Activated CD4-positive, alpha-beta T cell treated with anti-CD3 and anti-CD28 coated beads, Interleukin-2, amount 50 U/mL, for 4 hours (primary cell): ENCODE measurements at places on chromosomes 2 and 18.

GRCh38 chr18:38900031-38900430, 1334.4 kb upstream of the CELF4 start:
- DNase-seq: no peak

DNA sequence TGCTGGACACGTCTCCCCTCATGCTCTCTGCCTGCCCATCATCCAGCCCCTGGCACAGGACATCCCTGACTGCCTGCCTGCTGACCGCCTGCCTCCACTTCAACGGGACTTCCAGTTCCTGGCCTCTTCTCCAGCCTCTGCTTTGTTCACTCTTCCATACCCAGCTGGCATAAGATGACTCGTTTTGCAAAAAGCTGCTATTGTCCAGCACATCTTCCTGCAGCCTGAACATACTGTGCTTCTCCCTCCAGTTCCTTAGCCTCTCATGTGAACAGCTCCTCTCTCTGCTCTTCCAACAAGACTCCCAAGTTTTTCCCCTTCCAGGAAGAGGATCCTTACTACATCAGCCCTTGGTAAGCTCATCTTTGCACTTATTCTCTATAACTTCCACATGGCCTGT, 62.4 kb upstream of the SKOR2 start:
- no peak for DNase-seq

DNA sequence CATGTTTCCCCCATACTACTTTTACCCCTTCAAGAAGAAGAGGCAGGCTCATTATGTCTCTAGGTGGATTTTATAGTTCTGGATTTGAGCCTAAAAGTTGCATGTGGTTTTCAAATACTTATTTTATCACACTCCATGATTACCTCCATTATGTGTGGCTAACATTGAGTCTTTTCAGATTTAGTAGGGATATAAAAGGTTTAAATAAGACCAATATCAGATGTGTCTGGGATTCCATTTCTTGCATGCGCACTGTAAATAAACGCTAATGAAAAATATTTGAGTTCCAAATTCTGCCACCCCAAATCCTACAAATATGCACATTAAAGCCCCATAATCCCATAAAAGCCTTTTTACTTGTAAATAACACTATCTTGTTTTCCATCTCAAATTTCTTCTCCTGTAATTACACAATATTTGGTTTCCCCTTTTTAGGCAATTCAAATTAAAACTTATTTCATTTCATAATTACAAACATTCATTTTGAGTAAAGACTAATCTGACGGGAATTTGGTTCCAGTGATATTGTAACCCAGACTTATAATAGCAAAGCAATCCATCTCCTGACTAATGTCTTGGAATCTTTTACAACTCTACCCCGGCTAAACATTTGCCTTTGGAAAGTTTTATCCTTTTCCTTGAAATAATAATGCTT, 600.0 kb downstream of the SLC4A3 start:
- no peak for DNase-seq

- no peak for DNase-seq
These were observed 5.9 kb upstream of the MAL start for GRCh38 chr2:95019572-95019971.

DNA sequence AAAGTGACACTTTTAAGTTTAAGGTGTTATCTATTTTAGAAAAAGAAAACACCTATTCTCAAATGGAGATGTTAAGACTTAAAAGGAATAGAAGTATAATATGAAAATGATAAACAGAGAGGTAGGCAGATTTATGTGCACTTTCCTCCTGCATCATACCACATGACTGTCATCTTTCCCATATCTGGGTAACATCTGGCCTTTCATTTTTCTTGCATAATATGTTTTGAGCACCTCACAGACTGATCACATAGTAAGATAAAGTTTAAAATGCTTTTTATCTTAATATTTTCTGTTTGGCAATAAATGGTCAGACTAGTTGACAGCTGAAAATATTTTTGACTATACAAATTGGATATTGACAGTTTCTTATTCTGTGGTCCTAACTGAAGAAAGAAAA, 1852.1 kb upstream of the PIK3C3 start:
- no peak for DNase-seq

- no peak for DNase-seq
These were observed 44.9 kb upstream of the YWHAQ start for GRCh38 chr2:9675415-9676351.

- DNase-seq: no peak
These were observed 2.0 kb downstream of the CDC42EP3 start for GRCh38 chr2:37669446-37669845.

- DNase-seq: no peak
These were observed 7.2 kb upstream of the PROC start for GRCh38 chr2:127410871-127411652.

DNA sequence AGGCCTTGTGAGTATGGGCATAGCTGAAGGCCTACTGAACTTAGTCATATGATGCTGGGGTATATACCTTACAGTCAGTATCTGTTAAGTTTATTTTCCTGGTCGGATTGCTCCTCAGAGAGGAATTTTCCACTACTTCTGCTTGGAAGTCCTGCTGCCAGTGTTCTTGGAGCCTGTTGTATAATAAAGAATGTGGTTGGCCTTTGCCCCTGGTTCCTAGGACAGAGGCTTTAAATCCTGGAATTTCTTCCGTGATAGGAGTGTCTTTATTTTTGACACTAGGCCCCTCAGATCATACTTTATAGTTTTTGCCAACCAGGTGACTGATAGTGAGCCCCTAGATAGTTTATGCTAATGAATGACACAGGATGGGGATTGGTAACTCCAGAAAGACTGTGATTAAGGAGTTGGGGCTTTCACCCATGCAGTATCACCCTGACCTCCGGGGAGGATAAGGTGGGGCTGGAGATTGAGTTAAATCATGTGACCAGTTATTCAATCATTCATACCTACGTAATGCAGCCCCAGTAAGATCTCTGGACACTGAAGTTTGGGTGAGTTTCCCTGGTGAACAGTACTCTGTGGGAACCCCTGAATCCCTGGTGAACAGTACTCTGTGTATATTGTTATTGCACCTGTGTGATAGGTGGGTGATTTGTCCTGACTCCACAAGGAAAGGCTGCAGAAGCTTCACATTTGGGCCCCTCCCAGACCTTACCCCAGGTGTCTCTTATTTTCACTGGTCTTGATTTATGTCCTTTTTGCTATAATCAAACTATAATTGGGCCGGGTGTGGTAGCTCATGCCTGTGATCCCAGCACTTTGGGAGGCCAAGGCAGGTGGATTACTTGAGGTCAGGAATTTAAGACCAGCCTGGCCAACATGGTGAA, 56.9 kb downstream of the COMMD1 start:
- DNase-seq: no peak

DNA sequence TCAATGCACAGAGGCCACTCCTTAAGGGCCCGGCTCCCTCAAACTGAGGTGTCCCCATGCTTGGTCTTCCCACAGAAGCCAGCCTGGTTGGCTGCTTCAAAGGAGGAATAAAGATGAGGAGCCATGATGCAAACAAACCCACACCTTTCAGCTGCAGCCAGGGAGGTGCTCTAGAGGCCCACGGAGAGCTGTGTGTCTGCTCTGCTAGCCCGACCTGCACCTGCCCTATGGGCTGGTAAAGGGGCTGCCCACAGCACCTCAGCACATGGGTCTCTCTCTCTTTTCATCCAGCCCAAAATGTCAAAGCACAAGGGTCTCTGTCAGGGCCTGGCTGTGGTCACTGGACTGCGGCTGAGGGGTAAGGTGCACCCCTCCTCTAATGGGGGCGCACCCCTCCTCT, 132.1 kb downstream of the MSH2 start:
- no peak for DNase-seq

DNA sequence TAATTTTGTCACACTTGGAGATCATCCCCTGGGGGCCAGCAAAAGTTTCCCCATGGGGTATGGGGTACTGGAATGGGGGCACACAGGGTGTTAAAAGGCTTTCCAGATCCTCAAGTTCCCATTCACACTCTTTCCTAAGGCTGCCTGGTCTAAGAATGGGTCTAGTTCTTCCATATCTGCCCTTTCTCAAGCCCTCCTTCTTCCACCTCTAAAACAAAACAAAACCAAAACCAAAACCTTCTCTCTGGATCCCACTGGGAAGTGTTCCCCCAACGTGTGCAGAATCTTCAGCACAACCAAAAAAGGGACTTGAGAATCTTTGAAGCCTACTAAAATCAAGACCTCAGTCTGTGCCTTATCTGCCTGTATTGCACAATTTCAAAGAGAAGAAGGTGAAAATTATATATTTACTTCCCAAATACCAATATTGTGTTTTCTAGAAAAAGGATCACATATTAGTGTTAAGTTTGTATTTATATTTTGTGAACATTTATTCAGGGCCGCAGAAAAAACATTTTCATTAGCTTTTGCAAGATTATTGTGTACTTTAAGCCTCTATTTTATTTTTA, 207.2 kb upstream of the TCF4 start:
- DNase-seq: no peak
